ENCODE measurements at places on chromosomes 11 and 22.

DNA sequence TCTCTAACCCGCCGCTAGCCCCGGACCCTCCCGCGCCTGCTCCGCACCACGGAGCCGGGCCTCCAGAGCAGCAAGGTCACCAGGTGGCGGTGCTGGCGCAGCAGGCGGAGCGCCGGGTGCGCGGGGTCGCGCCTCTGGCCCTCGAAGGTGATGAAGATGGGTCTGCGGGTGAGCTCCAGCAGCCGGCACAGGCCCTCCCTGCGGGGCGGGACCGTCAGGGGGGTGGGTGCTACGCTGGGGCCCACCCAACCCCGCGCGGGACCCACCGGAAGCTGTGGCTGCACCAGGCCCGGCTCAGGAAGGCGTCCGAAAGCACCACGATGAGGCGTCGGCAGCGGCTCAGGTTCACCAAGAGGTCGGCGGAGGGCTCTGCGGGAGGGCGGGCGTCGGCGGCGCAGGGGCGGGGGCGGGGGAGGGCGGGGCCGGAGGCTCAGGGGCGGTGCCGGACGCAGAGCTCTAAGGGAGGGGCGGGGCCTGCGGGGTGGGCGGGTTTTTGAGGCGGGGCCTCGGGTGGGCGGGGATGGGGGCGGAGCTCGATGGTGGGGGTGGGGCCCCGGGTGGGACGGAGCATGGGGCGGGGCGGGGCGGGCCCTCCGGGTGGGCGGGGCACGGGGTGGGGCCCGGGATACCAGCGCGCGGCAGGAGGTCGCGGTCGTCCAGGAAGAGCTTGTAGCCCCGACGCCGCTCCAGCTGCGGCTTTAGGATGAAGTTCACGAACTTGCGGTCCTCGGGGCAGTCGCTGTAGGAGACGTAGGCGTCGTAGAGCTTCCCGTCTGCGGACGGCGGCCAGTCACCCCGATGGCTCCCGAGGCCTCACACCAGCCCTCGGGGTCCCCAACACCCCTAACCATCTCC, 7.8 kb downstream of the SIGIRR start:
- DNase-seq: peak; percentile 88

GRCh38 chr22:31179345-31179744, 19.4 kb downstream of the RNF185 start:
- no peak for DNase-seq

- DNase-seq: no peak
Measured at GRCh38 chr11:58637371-58637770, 14.9 kb downstream of the CNTF start.

DNA sequence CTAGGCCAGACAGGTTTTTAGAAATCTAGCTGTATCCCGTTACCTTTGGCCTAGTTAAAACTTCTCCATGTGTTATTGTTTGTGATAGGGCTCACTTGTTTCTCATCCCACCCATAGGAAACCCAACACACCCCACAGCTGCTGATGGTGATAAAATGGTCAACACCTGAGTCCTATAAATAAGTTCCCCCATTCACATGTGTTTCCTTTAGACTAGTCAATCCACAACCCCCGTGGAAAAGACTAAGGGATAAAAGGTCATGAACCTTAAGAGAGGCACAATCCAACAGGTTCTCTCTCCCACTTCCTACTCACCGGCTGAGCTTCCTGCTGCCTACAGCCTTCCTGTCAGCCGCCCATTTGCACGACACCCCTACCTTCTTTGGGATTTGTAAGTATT, 768.4 kb downstream of the JRKL start:
- no peak for DNase-seq

GRCh38 chr11:6638429-6638828, 17.2 kb downstream of the DCHS1 start:
- DNase-seq: no peak

DNA sequence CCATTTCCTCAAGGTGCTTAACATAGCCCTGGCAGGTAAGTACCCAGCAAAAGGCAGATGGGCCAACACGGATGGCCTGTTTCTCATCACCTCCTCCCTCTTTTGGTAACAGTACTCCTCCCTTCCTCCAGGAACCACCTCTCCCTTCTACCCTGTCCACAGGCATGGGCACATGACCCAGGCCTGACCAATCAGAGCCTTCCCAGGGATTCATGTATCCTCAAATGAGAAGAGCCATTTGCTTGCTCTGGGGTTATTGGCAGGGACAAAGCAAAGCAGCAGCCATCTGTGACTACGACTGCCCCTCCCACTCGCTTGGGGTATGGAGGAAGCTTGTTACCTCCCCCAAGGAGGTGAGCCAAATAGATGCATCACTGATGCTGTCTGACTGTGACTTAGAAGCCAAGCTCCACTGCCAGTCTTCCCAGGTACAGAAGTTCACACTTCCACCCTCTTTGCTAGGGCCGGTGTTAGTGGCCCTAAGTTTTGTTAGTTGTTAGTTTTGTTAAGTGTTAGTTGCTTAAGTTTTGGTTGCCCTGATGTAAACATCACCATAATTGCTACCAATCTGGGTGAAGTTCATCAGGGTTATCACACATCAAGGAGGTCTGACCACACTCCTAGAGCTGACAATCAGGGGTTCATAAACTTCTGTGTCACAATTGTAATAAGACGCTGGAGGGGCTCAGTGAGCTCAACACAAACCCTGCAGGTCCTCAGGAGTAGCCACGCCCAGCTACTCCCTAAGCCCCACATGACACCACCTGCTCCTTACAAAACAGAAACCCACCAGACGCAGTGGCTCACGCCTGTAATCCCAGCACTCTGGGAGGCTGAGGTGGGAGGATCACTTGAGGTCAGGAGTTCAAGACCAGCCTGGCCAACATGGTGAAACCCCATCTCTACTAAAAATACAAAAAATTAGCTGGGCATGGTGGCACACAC, 57.3 kb downstream of the ARFGAP3 start:
- DNase-seq: no peak

DNA sequence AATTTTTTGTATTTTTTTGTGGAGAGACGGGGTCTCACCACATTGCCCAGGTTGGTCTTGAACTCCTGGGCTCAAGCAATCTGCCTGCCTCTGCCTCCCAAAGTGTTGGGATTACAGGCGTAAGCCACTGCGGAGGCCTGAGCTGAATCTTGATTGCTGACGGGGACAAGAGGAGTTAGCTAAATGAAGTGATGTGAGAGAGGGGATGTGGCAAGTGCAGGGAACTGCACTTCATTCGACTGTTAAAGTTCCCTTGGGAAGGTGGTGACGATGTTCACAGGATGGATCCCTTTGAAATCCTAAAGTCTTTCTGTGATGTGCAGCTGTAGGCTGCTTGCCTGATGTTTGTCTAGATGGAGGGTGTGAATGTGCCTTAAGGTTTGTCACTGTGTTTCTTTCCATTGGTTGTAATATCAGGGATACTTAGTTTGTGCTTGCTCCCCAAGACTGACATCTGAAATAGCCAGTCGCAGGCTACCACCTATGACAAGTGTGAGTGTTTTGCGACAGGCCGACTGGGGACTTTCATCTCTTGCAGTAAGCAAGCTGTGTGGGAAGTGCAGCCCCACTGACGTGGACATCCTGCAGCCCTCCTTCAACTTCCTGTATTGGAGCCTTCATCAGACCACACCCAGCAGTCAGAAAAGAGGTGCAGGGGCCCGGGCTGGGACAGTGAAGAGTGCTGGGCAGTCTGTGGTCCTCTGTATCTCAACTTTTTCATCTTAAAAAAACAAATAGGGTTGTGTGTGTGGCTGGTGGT, 19.6 kb upstream of the CCDC134 start:
- peak; percentile 84 for DNase-seq

DNA sequence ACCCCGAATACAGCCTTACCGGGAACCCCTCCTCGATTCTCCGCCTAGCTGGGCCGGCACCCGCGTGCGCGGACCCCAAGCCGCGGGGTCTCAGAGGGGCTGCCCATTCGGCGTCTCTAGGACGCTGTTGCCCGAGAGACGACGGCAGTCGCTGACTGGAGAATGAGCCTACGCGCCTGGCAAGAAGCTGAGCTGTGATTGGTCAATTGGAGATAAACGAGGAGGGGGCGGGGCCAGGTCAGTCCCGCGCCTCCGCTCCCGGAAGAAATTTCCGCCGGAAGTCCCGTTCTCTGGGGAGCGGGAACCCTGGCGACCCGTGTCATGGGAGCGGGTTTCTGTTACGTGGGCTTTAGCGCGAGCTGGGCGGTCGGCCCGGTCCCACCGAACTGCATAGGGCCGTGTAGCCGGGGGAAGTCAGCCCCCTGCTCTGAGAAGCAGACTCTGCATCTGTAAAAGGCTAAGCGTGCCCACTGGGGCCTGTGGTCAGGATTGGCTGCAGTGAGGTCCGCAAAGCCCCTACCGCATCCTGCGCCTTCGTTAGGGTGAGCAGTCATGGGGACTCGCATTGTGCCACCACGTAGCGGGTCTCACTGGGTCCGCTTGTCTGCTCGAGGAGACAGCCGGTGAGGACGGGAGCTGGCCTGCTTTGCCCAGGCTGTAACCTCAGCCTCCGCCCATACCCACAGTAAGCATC, at the start of gene EFCAB6:
TSS of gene EFCAB6 (minus strand) at position 157 of the 694 bp plus-strand sequence. CDS start 29,987 bp downstream, outside the sequence.
- peak; percentile 95 for DNase-seq

GRCh38 chr11:16669799-16670415, 68.5 kb upstream of the C11orf58 start:
- no peak for DNase-seq

DNA sequence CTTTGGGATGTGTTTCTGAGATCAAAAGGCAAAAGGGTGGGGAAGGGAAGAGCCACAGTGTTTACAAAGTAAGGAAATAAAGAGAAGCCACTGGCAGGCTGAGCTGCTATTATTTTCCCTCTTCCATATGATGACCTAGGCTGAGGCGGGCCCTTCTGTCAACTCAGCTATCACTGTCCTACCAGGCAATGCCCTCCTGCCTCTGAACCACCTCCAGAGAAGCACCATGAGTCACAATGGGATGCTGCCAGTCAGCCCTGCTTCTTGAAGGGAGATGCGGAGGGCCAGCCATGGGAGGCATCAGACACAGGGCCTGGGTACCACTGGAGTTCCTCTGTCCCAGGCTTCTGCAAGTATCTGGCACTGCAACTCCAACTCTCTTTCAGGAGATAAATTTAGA, 107.9 kb upstream of the BID start:
- DNase-seq: no peak

- no peak for DNase-seq
Measured at GRCh38 chr22:37199760-37200108, 11.7 kb upstream of the C1QTNF6 start.

DNA sequence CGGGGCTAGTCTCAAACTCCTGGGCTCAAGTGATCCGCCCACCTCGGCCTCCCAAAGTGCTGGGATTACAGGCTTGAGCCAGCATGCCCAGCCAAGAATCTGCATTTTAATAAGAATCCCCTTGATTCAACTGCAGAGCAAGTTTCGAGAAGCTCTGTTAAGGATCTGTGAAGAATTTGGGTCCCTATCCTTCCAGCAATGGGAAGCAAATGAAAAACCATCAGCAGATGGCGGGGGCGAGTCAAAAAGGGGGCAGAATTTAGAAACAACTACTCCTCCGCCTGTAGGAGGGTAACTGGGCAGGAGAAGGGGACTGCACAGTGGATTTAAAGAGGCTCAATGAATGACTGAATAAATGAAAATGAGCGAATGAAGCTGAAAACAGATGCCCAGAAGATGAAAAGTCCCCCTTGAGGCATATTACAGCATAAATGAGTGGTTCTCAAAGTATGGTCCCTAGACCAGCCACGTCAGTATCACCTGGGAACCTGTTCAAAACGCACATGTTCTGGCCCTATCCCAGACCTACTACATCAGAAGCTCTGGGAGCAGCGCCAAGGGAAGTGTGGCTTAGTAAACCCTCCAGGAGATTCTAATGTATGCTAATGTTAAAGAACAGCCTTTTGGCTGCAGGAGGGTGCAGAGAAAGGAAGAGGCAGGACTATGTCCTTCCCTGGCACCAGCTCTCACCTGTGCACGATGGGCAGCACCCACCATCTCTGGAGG, 15.0 kb downstream of the VWCE start:
- DNase-seq: no peak

DNA sequence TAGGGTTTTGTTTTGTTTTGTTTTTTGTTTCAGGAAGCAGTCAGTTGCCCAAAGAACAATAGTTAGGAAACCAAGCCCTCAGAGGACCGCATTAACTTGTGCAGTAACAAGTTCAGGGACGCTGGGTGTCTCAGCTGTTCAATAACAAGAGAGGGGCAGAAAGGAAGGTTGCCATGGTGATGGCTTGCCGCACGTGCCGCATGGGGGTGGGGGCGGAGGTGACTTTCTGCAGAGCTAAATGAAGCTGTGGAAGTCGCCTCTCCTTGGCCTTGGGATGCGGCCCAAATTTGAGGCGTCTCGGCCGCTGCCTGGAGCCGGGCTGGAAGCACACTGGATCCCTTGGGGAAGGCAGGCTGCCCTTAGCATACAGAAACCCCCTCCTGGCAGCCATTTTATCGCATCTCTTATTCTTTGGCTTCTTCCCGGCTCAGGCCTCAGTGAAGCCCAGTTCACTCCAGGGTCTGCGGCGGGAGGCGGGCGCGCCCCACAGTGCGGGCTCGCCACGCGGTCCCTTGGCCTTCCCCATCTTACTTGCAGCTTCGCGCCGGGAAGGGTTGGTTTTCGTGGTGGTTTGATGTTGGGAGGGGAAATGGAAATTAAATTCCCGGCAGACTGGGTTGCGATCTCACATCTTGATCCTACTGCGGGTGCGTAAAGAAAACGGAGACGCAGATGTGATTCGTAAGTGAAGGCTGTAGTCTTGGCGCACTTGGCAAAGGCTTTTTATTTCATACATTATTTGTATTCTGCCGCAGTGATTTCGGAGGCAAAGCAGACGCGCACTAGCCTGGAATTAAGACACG, 94.3 kb downstream of the SLC17A6 start:
- DNase-seq: peak; percentile 74

GRCh38 chr11:123545726-123546270, 108.6 kb downstream of the SCN3B start:
- DNase-seq: no peak

DNA sequence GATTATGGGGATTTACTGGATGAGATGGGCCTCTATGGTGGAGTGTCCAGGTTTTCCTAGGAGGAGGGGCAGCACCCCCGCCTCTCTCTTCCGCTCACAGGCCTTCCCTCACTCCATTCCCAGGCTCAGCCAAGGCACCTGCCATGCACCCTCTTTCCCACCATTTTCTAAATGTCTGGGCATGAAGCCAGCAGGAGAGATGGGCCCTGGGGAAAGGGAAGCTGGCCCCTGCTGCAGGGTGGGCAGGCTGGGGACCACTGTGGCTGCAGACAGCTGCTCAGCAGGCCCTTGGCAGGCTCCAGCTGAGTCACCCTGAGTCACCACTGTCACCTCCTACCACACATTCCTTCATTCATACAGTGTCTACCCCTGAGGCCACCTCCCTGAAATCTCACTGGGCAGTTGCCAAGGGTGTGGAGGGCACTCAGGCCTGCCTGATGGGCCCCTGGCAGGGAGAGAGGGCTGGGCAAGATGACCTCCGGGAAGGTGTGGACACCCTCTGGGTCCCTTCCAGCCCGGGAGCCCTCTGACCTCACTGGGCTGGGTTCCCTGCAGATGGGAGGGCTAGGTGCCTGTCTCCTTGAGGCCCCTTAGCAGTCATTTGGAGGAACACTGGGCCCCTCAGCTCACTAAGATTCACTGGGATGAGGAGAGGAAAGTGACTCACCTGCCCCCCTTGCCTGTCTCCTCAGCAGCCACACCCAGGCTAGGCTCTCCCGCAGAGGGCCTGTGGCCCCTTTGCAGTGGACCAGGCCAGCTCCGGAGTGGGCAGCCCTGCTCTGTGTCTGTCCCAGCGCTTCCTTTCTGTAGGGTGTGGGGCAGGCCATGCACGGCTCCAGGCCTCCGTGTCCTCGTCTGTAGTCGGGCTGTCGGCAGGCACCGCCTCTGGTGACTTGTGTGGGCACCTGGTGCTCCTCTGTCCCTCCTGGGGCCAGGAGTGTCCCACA, 7.8 kb downstream of the MYEOV start:
- no peak for DNase-seq
